ENCODE measurements at places on chromosomes 7 and 10. TPM values are rescaled to one million over a fixed set of nuclear protein-coding genes. Genes with fewer than 3 reads are reported as not detected.

DNA sequence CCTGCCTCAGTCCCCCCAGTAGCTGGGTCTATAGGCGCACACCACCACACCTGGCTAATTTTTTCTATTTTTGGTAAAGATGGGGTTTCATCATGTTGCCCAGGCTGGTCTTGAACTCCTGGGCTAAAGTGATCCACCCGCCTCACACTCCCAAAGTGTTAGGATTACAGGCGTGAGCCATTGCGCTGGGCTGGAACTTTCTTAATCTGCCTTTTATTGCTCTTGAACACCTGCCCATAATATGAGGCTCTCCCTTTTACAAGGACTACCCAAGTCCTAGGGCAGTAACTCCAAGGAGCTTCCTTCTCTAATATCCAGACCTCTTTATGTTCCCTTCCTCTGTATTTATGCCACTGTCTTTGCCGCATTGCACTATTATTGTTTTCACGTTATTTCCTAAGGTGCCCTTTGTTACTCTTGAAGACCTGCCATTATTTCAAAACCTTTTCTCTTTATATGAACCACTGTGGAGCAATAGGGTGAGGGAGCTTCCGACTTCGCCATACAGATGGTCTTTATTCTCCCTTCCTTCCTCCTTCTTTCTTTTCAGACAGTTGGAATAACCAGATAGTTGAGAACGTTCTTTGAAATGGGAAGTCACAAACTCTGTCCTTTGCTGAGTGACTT is 36.3 kb upstream of the TCF7L2 start:
- no peak for DNase-seq

- DNase-seq, result no peak
These were observed 8.6 kb downstream of the CALN1 start for GRCh38 chr7:72403458-72404076.

DNA sequence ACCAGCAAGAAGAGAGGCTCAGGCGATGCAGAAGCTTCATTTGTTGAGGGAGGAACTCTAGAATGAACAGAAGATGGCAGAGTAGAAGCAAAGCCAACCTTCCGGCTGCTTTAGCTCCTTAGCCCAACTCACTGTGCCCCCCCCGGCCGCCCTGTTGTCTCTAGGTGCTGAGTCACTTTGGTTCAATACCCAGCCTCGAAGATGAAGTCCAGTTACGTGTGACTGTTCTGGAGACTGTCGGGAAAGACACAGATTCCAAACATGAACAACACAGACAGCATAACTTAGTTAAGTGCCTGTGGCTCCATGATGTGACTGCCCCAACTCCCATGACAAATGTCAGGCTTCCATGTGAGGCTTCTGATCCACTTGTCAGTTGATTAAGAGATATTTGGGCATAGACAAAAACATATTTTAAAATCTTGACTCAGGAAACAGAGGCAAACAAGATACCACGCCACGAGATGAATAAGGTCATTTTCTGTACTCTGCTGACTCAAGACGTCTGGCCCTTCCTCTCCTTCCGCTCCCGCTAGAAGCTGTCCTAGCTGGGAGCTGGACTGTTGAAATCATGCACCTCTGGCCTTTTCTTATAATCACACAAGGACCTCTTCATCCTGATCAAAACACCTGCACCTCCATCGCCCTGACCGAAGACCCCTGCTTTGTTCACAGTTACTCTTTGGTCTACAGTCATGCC is 199.3 kb downstream of the FRMD4A start:
- no peak for DNase-seq

The AGR2 gene
- not detected for total RNA-seq

DNA sequence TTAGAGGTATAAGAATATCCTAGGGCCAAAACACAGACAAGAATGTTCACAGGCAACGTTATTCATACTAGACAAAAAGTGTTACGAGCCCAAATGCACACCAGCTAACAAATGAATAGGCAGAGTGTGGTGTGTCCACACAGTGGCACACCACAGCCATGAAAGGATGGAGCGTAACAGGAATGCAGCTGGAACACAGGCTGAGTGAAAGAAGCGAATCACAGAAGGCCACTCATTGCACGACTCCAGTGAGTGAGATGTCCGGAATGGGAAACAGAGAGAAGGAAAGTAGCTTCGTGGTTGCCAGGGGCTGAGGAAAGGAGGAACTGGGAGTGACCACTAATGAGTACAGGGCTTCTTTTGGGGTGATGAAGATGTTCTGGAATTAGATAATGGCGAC is 198.8 kb downstream of the TNS3 start:
- DNase-seq, result no peak

DNA sequence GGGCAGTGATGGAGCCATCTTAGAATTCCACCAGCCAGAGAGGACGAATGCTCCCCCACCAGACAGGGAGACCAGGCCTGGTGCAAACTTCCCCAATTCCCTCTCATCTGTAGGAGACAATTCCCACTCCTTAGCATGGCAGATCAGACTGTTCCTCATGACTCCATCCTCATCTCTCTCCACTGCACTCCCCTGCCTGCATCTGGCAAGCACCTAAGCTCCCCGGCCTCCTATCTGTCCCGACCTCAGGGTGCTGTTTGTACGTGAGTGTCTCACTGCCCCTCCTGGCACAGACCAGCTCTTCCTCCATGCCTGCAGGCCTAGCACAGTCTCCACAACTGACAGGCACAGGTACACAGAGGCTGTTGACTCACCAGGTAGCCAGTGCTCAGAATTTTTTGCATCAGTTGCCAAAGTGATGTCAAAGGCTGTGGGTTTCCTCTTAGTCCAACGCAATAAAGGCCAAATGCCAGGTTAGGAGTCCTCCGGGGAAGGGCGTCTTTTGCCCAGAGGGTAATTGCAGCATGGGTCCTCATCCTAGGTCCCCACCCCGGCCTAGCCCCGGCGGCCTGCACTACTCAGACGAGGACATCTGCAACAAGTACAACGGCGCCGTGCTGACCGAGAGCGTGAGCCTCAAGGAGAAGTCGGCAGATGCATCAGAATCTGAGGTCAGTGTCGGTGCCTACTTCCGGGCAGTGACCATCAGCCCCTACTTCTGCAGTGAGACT is 436.8 kb upstream of the FOXK1 start:
- no peak for DNase-seq

The LAMB4 gene
- 3.2 TPM for total RNA-seq

DNA sequence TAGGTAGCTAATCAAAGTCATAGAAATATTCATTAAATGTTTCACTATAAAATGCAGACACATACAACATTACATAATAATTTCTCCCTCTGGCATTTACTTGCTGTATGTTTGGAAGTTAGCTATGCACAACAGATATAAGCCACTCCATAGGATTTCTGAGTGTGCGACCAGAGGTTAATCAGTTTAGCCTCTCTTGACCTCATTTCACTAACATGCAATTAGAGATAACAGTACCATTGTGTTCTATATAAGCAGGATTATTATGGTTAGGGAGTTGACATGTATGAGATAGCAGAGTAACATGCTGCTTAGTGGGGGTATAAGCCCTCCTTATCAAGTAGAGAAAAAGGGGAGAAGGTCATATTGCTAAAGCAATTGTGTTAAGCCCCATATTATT is 26.4 kb downstream of the GLUD1 start:
- no peak for DNase-seq

DNA sequence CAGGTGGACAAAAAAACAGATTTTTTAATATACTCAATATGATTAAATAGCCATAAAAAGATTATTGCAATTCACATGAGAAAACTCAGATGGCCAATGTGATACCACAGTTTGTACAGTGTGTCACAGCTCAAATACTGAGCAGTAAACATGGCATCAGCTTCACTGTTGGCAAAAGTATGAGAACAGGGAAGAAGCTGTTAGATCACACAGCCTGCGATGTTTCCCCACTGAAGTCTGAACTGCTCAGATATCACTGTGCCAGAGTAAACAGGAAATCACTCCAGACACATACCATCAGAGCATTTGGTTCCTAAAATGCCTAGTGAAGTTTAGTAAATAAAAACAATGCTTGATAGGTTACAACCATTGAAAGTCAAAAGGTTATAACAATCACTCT is 347.8 kb downstream of the ETV1 start:
- DNase-seq, result peak; percentile 84

GRCh38 chr10:95248989-95249388 is 41.8 kb downstream of the PDLIM1 start:
- DNase-seq, result no peak

- no peak for DNase-seq
These were observed 85.9 kb upstream of the NPVF start for GRCh38 chr7:25314094-25314730.

The FAM20C gene
- 164 TPM for total RNA-seq

GRCh38 chr7:91568138-91568537 is 303.9 kb downstream of the FZD1 start:
- DNase-seq, result no peak
